ENCODE measurements at places on chromosomes 4 and X.

GRCh38 chr4:111713276-111713675, 432.0 kb upstream of the FAM241A start:
- DNase-seq = no peak

DNA sequence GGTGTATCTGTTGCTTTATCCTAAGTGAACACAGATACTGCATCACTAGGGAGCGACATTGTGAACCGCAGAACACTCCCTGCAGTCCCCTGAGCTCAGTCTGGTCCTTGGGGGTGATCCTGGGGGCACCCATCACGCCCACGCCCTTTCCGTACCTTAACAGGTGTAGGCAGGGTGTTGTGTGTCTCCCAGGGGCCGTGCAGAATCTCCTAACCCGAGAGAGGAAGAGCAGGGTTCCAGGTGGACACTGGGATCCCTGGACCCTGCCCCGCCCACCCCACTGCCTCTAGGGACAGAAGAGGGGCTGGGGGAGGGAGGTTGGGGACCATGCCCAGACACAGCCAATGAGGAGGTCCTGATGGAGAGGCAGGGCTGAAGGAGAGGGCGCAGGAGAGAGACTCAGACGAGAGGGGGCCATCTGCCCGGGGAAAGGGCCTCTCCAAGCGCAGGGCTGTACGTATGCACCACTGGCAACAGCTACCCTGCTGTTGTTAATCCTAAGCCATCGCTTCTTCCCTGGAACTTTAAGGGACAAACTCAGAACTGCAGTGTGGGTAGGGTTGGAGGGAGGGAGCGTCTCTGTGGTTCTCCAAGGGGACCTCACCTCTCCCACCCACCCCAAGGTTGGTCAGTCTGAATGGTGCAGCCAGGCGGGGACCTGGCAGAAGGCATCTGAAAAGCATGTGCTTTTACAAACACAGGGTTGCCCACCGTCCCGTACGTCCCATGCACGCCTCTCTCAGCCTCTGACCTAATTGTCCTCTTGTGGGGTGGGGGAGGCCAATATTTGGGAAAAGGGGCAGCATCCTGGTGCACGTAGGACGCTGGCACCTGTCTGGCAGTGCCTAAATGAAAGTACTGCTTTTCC, 2.5 kb downstream of the P2RY8 start:
- no peak for DNase-seq

GRCh38 chr4:113636438-113636818, 125.1 kb downstream of the CAMK2D start:
- no peak for DNase-seq

GRCh38 chrX:23333842-23334520, 668 bp upstream of the PTCHD1 start:
- no peak for DNase-seq

- DNase-seq = no peak
These were observed 381.3 kb upstream of the INTU start for GRCh38 chr4:127251423-127251822.

DNA sequence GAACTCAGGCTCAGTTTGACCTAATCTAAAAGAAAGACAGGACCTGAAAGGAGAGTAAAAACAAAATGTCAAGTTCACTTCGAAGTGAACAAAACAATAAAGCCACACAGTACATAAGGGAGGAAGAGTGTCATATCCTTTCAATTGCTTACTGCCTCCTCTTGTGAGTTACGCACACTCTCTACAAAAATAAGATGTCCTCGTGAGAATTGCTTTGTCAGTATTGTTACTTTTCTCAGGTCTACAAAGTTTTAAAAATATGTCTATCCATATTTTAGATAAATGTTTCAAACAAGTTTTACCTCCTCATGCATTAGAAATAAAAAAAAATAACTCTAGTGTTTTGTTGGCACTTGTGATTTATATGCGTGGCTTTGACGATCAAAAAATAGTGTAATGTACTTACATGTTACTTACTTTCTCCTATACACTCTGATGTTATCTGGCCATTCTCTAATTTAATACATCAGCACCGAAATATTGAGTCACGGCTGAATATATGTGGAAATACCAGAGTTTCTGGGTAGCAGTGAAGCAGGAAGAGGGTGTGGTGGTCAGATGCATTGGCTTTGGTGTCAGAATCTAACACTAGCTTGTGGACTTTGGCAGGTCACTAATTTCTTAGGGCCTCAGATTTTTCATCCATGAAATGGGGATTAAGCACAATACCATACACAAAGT, 8.1 kb upstream of the MRPL1 start:
- no peak for DNase-seq

- DNase-seq = no peak
These were observed 756.5 kb upstream of the AGA start for GRCh38 chr4:178198691-178199090.

DNA sequence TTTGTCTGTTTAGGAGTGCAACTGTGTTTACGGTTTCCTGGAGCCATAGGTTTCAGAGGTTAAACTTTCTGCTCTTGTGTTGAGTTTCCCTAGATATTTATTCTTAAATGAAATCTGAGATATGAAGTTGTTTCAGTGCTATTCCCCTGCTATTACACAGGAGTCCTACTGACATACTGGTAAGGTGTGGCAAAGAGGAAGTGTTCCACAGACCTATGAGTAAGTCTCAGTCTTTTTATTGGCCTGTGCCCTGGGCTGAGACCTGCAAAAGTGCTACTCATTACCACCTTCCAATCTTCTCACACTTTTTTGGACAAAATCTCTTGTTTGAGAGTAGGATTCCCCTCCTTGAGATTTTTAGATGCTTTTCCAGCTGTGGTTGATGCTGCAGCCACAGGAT, 35.6 kb upstream of the MAGEA8 start:
- no peak for DNase-seq

- DNase-seq = no peak
These were observed 17.7 kb downstream of the PCDH18 start for GRCh38 chr4:137514406-137515111.

DNA sequence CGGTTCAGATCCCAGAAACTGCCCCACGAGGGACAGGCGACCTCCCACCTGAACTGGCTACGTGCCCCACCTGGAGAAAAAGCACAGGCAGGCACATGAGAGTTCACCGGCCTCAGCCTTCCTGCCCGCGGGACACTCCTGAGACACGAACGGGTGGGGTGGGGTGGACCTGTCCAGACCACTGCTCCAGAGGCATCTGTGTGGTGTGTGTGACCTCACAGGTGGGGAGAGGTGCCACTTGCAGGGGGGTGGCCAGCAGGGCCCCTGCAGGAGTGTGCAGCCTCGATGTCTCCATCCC, 18.5 kb downstream of the NELFA start:
- DNase-seq = no peak

All from stimulated activated CD8-positive, alpha-beta memory T cell treated with anti-CD3 and anti-CD28 coated beads, Interleukin-4, amount 100 ng/mL, for 1 hour (primary cell).